DMS79 (cell line): ENCODE measurements at places on chromosomes 1 and 21.

- no peak for DNase-seq
These were observed 325.1 kb upstream of the GREM2 start for GRCh38 chr1:240936911-240937668.

GRCh38 chr21:31946231-31946630, 73.4 kb downstream of the HUNK start:
- no peak for DNase-seq

- DNase-seq = no peak
These were observed 59.4 kb downstream of the RUNX3 start for GRCh38 chr1:24870551-24871195.

- DNase-seq = no peak
These were observed 13.3 kb downstream of the RNU5D-1 start for GRCh38 chr1:44717653-44718052.

DNA sequence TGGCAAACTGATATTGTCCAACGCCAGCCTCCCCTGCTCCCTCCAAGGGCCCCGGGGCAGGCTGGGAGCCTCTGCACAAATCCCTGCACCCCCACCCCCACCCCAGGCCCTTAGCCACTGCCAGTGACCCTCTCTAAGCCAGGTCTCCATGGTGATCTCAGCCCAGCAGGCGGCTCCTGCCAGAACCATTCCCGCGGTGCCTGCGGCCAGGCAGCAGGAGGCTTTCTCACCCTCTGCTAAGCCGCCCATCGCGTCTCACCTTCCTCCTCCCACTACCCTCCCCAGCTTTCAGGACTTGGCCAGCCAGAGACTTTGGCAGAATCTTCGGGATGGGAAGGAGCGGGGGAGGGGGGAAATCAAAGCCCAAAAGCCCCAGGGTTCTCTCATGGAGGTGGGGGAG, 46.8 kb upstream of the WASF2 start:
- DNase-seq = peak; percentile 93

DNA sequence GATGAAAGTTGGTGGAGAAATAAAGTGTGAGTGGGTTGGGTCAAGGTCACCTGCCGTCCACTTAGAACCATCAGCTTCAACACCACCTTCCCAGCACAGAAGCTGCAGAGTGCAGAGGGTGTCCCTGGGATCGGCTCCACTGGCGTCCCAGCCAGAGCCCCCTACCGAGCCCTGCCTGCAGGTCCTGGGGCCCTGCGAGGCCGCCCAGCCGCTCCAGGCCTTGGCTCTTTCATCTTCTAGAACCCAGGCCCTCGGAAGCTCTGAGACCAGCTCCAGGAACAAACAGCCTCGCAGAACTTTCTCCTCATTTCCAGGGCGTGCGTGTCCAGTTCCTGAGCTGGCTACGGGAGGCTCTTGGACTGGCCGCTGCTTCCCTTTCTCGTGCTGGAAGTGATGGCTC, 166.0 kb downstream of the PRDM16 start:
- no peak for DNase-seq

DNA sequence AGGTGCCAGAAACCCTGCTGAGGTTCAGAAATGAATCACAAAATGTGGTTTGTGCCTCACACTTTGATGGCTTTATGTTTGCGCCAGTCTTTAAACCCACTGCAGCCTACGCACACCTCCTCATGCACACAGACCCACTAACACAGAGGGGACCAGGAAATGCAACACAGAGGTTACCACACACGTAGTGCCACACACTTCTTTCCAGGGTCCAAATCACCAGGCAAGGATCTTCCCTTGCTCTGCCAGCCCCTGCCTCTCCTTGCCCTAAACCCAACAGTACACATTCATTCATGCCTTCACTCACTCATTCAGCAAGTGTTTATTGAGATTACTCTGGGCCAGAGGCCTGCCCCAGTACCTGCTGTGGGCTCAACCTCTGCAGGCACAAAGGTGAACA, 17.5 kb downstream of the MAB21L3 start:
- DNase-seq = no peak

DNA sequence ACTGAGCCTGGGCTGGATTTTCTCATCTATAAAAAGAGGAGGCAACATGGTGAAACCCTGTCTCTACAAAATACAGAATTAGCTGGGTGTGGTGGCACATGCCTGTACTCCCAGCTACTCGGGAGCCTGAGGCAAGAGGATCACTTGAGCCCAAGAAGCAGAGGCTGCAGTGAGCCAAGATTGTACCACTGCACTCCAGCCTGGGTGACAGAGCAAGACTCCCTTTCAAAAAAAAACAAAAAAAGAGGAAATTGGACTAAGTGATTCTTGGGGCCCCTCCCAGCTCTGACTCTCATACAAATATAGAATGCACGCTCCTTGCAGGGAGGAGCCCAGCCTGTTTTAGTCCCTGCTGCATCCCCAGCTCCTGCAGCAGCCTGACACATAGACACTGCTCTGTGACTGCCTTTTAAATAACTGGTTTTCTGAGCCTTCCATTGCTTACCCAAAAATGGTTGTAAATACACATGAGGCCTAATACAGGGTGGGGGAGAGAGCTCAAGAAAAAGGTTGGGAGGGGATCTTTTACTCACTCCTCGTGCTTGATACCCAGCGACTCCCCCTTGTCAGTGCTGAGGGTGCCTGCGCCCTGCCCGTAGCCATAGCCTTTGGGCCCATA, 17.2 kb downstream of the CSRP1 start:
- DNase-seq = no peak

GRCh38 chr1:153291514-153291913, 21.2 kb downstream of the PGLYRP3 start:
- DNase-seq = no peak

DNA sequence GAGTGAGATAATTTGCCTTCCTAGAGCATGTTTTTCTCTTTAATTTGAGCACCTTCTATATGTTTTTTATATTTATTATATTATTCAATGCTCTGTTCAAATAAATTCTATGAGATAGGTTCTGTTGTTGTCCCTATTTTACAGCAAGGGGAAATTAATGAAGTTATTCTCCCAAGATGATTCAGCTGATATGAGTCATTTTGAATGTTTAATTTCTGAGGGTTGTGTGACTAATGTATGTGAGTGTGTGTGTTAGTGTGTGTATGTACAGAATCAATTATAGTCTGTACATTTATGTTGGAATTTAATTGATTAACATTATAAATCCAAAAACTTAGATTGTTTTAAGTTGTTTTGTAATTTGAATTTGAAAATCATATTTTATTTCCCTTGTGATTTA, 1536.7 kb upstream of the B3GALT2 start:
- DNase-seq = no peak

DNA sequence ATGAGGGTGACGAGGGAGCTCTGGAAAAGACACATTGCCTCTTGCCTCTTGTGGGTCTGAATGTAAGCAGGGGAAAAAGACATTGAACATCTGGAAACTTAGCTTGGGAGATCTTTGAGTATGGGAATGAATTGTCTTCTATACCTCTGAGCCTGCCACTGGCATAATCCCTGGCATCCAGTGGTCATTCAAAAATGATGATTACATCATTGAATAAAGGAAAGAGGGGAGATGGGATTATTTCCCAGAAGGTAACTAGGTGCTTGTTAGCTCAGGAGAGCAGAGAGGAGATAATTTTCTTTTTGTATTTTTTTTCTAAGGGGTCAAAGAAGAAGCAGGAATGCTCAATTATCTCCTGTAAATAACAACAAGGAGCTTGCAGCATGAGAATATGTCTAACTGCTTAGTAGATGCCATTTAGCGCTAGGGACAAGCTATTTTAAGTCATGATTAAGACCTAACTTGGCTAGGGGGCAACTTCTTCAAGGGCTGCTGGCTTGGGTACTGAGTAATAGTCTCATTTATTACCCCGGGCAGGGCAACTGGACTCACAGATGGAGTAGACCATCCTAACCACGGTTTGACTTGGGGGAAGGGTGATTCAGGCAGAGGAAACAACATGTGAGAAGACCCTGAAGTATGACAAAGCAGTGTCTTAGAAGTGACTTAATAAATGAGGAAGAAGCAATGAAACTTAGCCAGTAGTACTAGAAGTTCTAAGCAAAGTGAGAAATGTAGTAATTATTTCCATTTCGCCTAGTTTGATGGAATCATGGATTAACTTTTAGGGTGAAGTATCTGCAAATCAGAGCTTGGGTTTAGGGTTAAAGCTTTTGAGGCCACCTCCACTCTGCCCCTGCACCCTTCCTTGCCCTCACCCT, 11.0 kb upstream of the XCL2 start:
- no peak for DNase-seq

DNA sequence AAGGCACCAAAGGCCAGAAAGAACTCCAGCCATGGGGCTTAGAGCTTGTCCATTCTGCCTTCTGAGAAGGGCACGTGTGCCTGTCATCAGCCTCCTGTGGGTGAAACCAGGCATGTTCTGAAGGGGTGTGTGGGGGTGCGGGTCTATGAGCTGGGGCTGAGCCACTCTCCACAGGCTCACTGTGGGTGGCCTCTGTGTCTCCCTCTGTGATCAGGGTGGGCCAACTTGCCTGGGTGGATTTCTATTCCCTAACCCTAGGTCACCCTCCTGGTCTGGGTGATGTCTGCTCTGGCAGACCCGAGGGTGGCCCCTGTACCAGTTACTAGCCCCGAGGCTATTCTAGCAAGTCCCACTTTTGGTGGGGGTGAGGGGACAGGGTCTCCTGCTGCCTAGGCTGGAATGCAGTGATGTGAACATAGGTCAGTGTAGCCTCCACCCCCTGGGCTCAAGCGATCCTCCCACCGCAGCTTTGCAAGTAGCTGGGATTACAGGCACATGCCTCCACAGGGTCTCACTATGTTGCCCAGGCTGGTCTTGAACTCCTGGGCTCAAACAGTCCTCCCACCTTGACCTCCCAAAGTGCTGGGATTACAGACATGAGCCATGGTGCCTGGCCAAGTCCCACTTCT, 94.4 kb downstream of the TRIM11 start:
- DNase-seq = no peak

- DNase-seq = no peak
These were observed 8.3 kb downstream of the PTPRF start for GRCh38 chr1:43538969-43539368.

DNA sequence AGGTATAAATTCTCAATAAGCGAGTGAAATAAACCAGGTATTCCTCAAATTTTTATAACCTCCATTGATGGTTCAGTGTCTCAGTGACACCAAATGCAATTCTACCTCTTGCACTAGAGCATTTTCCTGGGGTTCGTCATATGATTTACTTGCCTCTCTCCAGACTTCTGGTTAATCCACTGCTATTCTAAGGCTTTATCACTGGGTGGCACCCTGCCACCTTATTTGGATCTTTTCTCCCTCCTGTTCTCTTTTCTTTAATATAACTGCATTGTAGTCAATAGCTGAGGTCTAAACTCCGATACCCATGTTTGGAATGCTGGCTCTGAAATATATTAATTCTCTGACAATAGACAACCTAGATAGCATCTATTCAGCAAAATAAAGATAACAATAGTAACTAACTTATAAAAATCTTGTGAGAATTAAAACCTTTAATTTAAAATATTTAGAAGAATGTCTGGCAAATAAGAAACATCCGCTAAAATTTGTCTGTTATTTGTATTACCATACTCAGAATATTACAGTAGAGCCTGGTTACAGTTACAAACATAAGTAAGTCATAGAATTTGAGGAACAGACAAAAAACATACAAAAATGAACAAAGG, 436.4 kb downstream of the PLA2G4A start:
- DNase-seq = no peak
